ENCODE measurements at places on chromosomes 1 and 21.

DNA sequence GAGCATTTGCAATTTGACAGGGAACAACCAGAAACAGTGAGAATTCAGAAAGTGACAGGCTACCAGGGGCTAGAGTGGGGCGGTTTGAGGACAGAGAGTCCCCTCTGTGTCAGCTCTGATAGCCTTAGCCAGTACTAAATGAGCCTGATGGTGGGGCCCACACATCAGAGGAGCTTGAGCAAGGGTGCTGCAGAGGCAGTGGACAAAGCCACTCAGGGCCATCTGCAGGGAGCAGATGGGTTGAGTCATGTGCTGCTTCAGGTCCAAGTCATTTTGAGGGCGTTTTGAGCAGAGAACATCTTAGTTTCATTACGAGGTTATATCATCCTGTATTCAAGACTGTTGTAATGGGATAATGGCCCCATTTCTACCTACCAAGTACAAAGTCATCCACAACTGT lies 7.7 kb downstream of the LRRC52 start:
- no peak for DNase-seq

GRCh38 chr1:247334378-247335133 lies 2.9 kb upstream of the ZNF496 start:
- no peak for DNase-seq

GRCh38 chr1:68269637-68270430 lies 37.5 kb upstream of the WLS start:
- no peak for DNase-seq

GRCh38 chr1:220382994-220383393 lies 110.7 kb upstream of the RAB3GAP2 start:
- DNase-seq: no peak

DNA sequence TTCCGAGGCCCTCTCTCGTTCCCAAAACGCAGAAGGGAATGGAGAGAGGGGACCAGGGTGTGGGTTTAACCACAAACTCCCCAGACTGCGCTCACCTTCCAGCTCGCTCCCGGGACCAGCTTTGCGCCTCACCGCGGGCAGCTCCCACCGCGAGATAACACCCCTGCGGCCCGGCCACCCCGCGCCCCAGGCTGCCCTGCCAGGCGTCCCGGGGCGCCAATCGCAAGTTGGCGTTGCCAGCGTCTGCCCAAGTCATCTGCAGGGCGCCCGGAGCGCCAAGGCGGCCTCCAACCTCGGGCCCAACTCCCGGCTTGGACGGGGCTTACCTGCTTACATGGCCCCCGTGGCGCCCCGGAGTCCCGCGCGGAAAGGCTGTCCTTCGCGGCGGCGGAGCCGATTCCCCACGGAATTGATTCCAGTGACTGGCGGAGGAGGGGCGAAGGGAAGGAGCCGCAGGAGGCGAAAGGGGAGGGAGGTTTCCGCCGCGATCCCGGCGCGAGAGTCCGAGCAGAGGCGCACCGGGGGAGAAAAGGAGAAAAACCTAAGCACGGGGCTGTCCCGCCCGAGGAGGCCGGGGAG lies 456 bp downstream of the PTPN14 start:
- no peak for DNase-seq
